ENCODE measurements at places on chromosomes 16 and 17.

DNA sequence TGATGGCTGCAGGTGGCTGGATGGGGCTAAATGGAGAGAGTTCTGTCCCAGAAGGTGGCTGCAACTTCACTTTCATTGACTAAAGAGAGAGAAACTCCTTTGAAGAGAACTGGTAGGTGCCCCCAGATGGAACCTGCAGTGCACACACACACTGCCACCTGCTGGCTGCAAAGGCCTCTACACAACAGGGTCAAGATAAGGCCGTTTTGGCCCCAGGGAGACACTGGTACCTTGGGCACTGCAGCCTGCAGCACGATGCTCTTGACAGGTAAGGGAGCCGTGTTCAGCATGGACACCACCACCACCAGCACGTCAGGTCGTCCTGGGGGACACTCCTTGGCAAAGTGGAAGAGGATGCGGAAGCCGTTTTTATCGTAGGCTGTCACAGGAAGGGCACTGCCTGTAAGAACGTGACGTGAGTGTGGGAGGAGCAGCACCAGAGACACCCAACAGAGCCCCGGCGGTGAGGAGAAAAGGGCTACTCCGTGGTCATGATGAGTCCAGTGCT, 22.7 kb downstream of the GGA3 start:
- DNase-seq = peak; percentile 18

DNA sequence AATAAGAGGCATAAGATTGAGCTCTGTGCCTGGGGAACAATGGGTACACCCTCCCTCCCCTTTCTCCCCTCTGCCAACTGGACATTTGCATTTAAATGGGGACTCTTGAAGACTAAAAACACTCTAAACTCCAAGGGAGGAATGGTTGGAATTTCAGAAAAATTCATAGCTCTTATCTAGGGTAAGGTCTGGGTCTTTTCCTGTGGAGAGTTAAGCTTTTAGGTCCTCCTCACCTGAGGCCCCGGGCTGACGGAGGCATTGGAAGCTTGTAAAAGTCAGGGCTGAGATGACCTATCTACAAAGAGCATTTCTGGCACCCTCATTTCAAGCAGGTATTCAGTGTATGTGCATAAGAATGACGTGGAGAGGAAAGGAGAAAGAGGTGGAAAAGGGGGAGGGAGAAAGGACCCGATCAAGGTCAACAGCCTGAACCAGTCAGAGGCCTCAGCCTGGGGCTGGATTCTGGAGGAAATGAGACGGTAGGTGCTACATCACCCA, 78.0 kb downstream of the RAP1GAP2 start:
- DNase-seq = no peak

DNA sequence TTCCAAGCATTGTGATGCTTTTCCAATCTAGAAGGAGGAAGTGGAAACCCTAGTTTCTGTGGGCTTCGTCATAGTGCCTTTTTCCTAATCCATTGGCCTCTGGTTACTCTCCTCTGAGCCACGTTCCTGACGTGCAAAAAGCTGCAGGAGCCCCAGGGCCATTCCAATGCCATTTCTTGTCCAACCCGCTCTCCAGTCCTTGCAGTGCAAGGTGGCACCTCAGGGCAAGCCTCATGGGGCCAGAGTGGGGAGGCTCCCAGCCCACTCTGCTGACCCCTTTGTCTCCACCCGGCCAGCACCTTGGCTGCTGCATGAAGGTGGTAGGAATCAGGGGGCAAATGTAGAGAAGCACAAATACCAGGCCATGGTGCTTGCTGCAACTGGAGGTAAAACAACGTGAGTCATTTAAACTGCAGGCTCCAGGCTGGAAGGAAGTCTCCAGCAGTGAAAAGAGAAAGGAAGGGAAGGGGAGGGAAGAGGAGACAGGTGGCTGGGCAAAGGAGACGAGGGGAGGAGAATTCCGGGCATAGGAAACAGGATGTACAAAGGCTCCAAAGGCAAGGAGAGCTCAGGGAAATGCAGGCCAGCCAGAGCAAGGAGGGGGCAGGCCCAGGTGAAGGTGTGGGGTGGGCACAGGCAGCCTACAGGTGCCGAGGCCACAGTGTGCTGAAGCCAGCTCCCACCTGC, 168.2 kb upstream of the TNRC6C start:
- no peak for DNase-seq

DNA sequence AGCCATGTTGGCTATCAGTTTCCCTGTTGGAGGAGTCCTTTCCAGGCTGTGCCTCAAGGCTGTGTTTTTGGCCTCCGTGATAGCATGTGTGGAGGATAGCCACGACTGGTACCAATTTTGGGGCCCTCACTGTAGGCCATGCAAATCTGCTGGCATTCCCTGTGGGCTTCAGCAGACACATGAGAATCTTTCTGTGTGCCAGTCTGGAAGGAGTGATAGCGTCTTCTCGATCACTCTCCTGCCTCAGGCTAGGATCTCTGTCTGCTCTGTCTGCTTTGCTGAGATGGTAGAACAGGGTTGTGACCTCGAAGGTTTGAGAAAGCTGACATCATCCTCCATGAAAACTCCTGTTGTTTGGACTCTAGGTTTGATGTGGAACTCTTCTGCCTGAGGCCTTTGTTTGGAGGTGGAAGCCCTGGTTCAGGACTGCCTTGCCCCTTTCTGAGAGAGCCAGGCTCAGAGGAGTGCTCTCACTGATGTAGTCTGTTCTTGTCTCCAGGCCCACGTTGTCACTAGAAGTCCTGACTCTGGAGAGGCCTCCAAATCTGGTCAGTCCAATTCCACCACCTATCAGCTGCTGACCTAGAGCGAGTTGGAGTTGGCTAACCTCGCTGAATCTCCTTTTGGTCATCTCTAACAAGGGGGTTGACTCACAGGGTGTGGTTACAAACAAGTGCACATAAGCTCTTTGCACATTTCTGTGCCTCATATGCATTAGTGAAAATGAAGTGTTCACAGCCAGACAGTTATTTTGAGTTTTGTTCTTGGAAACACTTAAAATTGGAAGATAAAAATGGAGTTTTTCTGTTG, 12.1 kb upstream of the EDC4 start:
- DNase-seq = no peak

- no peak for DNase-seq
Measured at GRCh38 chr16:75231570-75231969, 12.8 kb downstream of the CTRB1 start.

- no peak for DNase-seq
Measured at GRCh38 chr16:30112197-30113030, 923 bp downstream of the GDPD3 start.

- DNase-seq = no peak
Measured at GRCh38 chr16:70345840-70346239, 863 bp upstream of the DDX19A start.

DNA sequence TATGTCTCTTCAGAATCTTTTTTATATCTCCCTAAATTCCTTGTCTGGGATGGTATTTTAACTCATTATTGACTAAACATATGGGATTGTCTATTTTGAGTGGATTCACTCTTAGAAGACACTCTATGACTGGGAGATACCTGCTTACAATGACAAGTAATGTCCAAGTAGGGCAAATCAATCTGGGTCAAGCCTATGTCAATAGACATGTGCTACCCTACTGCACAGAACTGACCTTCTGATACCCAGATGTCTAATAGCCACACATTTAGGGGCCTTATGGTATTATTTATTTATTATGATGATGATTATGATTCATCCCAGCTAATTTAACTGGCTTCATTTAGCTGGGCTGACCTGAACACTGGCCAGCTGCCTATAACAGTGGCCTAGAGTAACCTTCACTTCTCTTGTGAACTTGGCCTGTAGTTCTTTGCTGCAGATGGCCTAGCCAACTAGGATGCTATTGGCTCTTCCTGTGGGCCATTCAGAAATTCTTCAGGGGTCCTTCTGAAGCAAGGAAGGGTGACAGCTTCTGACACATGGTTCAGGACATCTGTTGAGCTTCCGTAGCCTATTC, 138.0 kb downstream of the ANKFN1 start:
- no peak for DNase-seq

- DNase-seq = no peak
Measured at GRCh38 chr17:45940293-45940692, 45.9 kb downstream of the MAPT start.

DNA sequence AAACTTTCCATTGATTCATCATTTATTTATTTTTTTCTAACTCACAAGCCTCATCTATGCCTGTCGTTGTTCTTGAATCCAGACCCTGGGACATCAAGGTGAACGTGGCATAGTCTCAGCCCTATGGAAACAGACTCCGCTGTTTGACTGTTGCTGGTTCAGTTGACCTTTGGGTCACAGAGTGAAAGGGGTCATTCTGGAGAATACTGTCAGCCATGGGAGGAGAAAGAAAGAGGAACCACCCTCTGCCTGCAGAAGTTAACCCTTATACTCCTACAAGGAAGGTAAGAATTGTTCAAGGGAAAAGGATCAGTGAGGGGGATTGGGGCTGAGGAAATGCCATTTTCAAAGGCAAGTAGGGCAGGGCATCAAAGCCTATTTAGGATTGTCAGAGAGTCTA, 387.6 kb upstream of the MAF start:
- DNase-seq = no peak

DNA sequence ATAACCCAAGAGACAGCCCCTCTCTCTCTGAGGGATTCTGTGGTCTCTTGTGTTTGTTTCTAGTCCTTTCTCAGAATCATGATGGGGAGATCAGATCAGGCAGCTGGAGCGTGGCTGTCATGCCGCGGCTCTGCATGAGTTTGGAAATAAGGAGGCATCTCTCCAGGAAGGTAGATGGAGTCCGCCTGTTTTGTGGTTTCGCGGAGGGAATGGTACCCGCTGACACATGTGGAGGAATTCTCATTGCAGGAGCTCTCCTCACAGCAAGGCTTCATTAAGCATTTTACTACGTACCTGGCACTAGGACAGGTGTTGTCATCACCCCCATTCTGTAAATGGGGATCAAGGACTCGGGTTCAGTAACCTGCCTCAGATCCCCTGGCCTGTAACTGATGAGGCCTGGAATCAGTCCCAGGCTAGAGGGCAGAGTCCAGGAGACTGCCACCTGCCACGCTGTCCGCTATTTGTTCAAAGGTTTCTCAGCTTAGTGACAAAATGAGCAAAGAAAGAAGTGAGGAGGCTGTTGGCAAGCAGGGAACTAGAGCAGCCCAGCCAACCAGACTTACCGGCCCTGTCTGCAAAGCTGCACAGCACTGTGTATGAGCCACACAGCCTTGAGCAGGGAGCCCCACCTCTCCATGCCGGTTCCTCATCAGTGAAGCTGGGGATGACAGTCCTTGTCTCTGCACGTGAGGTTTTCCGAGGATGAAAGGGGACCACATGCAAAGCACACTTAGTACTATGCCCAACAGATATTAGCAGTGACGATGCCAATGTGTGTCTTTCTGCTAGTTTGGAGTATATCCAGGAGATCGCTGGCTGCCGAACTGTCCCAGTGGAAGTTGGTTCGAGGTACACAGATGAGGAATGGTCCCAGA, 11.0 kb downstream of the KDM8 start:
- DNase-seq = no peak

GRCh38 chr17:62804822-62805221, 3.3 kb downstream of the MARCHF10 start:
- DNase-seq = no peak

DNA sequence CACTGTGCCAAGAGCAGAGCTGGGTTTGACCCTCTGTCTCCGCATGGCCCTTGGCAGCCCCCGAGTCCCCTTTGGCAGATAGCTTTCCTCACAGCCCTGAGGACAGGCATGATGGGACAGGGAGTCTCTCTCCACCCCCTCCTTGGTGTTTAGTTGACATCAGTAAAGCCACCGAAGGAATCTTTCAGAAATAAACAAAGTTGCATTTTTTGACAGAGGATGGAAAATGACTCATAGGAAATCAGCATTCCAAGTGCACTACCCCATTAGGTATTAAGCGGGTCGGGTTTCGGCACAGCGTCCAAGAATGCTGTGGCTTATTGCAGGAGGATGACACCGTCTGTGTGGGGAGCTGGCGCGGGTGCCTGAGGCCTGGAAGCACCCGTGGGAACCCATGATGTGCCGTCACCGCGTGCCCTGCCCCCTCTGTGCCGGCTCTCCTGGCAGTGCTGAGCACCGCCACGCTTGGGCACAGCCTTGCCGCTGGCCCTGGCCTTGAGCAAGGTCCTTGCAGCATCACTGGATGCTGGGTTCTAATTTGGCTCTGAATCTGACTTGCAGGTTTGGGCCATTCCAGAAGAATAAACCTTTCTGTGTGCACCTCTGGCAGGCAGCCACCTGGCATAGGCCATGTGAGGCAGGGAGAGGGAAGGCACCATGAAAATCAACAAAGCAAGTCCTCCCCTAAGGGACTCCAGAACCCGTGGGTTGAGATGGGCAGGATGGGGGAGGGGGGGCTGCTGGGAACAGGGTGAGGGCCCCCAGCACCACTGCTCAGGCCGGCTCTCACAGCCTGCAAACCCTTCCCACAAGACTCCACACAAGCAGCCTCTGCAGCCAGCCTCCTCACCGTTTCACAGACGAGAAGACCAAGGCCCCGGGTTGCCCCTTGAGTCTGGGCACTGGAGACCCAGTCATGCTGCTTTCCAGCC, 50.5 kb upstream of the ZNF469 start:
- DNase-seq = no peak

DNA sequence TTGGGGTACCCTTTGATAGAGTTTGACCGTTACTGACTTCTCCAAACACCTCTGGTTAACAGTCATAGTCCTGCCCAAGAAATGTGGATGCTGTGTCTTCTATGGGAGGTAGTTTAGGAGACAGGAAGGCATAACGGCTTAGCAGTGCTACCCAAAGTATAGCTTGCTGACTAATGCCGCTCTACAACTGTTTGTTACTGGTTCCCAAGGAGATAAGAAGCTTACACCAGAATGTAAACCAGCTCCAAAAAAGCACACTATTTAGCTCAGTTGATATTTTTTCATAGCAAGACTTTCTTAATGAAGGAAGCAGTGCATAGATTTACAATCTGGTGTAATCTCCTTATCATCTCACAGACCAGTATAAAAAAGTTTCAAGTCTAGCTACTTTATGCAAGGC, 95.7 kb downstream of the HS3ST3B1 start:
- no peak for DNase-seq

DNA sequence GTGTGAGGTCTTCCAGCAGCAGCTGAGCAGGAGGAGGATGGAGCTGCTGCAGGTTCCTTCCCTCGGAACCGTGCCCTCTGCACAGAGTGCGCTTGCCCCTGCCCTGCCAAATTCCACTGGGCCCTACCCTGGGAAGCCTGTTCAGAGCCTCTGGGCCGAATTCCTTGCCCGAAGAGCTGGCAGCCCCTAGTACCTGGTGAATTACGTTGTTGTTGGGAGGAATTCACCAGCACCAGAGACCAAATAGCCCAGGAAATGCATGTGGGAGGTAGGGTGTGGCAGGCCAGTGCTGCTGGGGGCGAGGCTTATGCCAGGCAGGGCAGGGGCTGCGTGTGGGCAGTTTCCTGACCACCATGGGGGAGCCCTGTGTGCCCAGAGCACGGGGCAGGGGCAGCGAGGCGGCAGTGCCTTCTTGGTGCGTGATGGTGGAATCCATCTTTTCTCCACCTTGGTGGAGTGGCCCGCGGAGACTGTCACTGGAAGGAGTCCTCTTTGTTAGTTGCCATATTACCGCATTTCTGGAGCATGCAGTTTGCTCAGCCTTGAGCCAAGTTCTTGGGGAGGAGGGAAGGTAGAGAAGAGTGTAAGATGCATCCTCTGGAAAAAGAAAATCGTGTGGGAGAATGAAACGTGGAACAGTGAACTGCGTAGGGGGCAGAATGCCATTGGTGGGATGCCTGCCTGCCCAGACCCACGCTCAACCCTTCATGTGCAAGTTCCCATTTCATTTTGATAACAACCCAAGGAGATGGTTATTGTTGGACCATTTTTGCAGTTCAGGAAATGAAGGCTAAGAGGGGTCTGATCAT, 2.3 kb downstream of the MRC2 start:
- DNase-seq = no peak
